Activated naive CD4-positive, alpha-beta T cell treated with anti-CD3 and anti-CD28 coated beads, Interleukin-2, amount 50 U/mL, for 16 hours (primary cell): ENCODE measurements at places on chromosomes 3 and 15.

- DNase-seq = no peak
These were observed 107.4 kb downstream of the ADAMTS17 start for GRCh38 chr15:100234158-100235029.

GRCh38 chr3:19961960-19962359 lies 15.1 kb downstream of the RAB5A start:
- no peak for DNase-seq

DNA sequence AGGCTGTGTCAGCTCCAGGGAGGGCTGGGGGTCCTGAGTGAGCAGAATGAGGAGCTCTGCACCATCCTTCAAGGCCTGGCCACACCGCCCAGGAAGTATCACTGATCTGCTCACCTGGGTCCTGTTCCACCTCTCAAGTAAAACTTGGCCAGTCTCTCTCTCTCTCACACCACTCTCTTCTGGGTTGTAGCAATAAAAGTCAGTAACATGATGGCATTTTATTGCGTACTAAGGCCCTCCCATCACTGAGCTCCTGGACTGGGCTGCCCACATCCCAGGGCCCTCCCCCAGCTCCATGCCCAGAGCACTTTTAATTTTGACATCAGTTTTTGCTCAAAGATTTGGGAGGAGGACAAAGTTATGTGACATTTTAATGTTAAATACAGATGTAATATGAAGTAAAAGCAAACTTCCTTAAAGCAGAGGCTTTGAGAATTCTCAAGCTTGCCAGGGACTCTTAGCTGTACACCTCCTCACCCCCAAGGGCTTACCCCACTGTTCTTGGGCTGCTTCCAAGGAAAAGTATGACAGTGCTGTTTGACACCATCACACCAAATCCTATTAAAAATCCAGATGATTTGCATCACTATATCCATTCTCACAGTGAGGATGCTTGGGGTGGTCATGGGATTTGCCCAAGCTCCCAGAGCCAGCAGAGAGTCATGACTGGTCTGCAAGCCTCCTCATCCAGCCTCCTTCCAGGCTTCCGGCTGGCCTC lies 105.1 kb upstream of the SLCO2A1 start:
- DNase-seq = no peak

- DNase-seq = no peak
These were observed 531 bp upstream of the MAP1A start for GRCh38 chr15:43516801-43517353.

- no peak for DNase-seq
These were observed 18.4 kb upstream of the TM4SF19 start for GRCh38 chr3:196356556-196356955.

DNA sequence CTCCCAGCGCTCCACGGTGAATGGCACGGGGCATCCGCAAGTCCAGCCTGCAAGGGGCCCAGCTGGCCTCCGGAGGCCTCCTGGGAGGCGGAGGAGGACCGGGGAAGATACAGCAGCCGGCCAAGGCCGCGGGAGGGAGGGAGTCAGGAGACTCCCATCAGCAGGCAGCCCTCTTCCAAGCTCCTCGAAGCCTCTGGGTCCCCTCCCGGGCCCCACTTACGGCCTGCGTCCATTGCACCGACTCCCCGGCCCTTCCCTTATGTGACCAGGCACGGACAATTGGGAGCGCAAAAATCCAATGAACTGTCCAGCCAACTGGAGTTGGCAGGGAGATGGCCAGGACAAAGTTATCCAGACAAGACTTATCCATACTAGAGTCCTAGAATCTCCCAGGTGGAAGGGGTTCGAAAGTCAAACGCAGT lies 668 bp downstream of the MFGE8 start:
- no peak for DNase-seq

DNA sequence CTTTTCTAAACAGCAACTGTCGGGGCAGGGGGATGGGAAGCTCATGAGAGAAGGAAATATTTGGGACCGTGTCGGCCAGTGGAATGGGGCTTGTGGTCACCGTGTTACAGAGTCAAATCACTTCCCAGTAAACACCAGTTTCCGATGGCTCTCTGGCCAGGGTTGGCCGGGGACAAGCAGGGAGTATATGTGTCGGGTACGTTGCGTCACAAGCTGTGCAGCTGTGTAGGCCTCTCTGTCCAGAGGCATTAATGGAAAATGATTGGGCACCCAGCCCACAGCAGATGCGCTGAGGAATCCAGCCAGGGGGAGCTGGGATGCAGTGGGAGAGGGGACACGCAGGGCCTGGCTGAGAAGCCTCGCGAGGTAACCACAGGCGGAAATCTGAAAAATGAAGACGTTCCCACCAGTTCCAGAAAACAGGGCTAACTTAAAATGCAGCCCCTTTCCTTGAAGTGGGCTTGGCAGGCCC lies 15.8 kb upstream of the ALDH1A3 start:
- no peak for DNase-seq

- DNase-seq = peak; percentile 38
These were observed 7.7 kb downstream of the TNK2 start for GRCh38 chr3:195900436-195901355.

- no peak for DNase-seq
These were observed 11.6 kb upstream of the KCTD6 start for GRCh38 chr3:58480309-58480708.

DNA sequence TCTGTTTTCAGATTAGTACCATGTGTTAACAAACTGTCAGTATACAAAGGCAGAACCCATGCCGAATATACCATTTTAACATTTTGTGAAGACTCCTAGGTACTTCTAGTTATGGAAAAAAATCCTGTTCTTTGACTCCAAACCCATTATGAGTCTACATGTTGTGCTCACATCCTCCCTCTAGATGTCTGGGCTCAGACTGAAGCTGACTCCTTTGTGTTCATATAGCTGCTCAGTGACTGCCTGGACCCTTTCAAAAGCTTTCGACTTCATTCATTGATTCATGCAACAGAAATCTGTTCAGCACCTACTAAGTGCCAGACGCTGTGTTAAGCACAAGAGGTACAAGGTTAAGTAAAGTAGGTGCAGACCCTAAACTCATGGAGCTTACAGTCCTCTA lies 60.5 kb downstream of the MEGF11 start:
- no peak for DNase-seq

DNA sequence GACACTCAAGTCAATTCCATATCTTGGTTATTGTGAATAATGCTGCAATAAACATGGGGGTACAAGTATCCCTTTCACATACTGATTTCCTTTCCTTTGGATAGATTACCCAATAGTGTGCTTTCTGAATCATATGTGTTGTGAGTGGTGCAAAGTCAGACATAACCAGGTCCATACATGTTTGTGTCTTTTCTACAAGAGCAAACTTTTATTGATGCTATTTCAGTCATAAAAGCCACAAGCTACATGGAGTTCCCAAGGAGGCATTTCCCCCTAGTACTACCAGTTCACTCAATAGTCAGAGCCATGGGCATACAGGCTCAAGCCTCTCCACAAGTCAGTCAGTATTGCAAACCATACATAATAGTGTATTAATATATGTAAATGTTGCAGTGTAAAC lies 10.1 kb downstream of the CEP63 start:
- DNase-seq = no peak
